Dermis blood vessel endothelial cell (primary cell): ENCODE measurements at places on chromosomes 11 and 22. TPM values are rescaled to one million over a fixed set of nuclear protein-coding genes. Genes with fewer than 3 reads are reported as not detected.

DNA sequence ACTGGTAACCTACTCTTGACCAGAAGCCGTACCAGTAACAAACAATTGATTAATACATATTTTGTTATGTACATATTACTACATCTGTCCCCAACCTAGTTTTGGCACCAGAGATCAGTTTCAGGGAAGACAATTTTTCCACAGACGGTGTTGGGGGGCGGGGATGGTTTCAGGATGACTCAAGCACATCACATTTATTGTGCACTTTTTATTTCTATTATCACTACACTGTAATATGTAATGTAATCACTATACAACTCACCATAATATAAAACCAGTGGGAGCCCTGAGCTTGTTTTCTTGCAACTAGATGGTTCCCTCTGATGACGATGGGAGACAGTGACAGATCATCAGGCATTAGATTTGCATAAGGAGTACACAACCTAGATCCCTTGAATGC, 15.5 kb downstream of the DGCR8 start:
- no peak for DNase-seq

Gene SEC14L2
- 16.2 and 17.0 TPM in 2 replicates for total RNA-seq

GRCh38 chr11:15903246-15903645, 453.1 kb downstream of the SOX6 start:
- DNase-seq: no peak

DNA sequence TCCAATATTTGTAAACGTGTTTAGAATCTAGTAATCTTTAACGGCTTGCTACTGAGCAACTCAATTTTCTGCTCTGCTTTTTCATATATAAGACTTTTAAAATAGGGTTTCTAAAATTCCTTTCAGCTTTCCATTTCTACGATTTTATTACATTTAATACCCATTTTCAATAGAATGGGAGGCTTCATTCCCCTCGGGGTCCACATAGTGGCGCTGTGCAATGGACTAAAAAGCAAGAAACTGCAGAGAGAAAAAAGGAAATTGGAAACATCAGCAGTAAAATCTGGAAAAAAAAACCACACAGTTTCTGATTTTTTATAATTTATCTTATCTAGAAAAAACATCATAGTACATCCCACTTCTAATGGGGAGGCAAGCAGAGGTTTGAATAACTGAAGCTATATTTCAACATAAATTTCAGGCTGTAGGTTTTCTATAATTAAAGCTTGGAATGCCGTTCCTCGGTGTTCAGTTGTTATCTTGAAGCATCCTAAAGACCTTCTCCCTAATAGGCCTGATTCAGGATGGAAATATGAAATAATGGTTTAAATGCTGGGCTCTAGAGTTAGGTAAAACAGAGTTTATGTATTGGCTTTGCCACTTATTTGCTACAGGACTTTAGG, 18.7 kb upstream of the JHY start:
- peak; percentile 69 for DNase-seq
